Stimulated activated CD8-positive, alpha-beta memory T cell treated with anti-CD3 and anti-CD28 coated beads, Interleukin-15, amount 100 ng/mL, for 4 hours (primary cell): ENCODE measurements at places on chromosomes 6 and 20.

GRCh38 chr20:37225146-37225545, 36.5 kb downstream of the GHRH start:
- no peak for DNase-seq

DNA sequence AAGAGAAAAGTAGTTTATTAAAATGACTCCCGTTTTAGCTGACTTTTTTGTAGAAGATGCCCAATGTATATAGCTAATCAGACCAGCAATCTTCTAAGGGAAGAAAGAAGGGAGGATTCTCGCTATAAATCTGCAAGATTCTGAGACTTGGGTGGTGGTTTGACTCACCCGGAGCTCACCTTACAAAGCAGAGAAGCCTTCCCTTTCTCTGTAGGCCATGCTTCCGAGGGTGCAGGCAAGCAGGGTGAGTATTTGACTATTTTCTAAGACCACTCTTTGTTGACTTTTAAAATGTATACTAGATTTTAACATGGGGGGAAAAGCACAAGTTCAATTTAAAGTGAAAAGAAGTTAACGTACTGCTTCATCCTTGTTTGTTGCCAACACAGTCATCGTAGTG, 2.7 kb downstream of the OLIG3 start:
- no peak for DNase-seq

DNA sequence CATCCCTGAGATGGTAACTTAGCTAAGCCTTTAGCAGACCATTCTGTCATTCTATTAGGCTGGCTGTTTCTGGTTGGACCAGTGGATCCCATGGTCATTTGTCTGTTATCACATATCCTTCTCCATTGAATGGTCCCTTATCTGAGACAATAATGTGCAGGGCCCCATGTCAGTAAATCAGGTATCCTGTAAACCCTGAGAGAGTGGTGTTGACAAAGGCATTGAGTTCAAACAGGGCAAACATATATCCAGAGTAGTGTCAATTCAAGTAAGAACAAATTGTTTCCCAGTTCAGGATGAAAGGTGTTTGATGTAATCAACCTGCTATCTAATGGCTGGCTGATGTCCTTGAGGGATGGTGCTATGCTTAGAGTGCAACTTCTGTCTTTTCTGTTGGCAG, 126.2 kb downstream of the LINC00237 start:
- DNase-seq: no peak

- DNase-seq: no peak
Measured at GRCh38 chr6:154888421-154889295, 106.5 kb upstream of the TIAM2 start.

DNA sequence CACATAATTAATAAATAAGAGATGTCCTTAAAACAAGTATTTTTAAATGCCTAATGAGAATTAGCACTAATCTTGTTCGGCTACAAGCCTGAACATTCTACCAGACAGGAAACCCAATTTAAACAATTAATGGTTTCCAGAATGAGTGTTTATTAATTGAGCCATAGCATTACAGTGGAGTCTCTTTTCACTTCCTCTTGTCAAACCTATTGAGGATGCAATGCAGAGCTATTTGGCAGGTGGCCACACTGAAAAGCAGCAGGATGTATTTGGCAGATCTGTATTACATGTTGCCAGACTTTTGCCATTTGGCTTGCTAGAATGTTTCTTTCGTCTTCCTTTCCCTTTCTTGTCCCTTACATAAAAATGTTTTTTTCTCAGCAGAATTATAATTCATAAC, 475.2 kb upstream of the MARCKS start:
- no peak for DNase-seq

DNA sequence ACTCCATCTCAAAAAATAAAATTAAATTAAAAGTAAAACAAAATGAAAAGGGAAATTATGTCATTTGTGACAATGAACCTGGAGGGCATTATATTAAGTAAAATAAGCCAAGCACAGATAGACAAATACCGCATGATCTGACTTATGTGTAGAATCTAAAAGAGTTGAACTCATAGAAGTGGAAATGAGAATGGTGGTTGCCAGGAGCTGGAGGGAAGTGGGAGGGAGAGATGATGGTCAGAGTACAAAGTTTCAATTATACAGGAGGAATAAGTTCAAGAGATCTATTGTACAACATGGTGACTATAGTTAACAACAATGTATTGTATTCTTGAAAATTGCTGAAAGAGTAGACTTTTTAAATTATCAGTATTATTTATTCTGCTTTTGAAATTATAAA, 183.4 kb downstream of the ID4 start:
- no peak for DNase-seq

- DNase-seq: no peak
Measured at GRCh38 chr6:158489441-158489840, 70.5 kb upstream of the TMEM181 start.

GRCh38 chr6:54320871-54321270, 12.6 kb downstream of the TINAG start:
- DNase-seq: no peak

DNA sequence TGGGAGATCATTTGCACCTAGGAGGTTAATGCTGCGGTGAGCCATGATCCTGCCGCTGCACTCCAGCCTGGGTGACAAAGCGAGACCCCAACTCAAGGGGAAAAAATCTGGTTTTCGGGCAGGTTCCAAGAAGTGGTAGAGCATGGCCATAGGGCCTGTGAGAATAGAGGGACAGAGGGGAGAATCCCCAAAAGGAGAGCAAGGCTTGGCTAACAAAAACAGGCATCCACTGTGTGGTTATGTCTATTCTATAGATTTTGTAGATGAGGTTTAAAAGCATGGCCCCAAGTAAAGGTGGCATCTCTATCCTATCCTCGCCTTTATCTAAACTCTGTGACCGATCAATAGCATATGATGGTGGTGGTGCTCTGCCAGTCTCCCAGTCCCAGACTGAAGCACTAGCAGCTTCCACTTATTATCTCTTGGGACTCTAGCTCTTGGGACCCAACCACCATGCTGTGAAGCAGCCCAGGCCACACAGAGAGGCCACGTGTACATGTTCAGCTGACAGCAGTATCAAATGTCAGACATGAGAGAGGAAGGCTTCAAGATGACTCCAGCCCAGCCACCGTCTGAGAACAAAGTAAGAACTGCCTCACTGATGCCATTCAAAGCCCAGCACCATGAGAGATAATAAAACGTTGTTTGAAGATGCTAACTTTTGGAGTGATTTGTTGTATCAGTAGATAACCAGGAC, 27.7 kb downstream of the EIF2S2 start:
- no peak for DNase-seq
